Activated T-helper 1 cell treated with anti-CD3 and anti-CD28 coated beads, Interleukin-12 subunit alpha, Interleukin-12 subunit beta, Interleukin-2, Interleukin-4 antibody, amounts not matched to agents 30 ng/mL and 10 ng/mL and 1 ng/mL, durations not matched to agents 14 hours and 24 hours and 36 hours (primary cell): ENCODE measurements at places on chromosomes 16 and 17.

DNA sequence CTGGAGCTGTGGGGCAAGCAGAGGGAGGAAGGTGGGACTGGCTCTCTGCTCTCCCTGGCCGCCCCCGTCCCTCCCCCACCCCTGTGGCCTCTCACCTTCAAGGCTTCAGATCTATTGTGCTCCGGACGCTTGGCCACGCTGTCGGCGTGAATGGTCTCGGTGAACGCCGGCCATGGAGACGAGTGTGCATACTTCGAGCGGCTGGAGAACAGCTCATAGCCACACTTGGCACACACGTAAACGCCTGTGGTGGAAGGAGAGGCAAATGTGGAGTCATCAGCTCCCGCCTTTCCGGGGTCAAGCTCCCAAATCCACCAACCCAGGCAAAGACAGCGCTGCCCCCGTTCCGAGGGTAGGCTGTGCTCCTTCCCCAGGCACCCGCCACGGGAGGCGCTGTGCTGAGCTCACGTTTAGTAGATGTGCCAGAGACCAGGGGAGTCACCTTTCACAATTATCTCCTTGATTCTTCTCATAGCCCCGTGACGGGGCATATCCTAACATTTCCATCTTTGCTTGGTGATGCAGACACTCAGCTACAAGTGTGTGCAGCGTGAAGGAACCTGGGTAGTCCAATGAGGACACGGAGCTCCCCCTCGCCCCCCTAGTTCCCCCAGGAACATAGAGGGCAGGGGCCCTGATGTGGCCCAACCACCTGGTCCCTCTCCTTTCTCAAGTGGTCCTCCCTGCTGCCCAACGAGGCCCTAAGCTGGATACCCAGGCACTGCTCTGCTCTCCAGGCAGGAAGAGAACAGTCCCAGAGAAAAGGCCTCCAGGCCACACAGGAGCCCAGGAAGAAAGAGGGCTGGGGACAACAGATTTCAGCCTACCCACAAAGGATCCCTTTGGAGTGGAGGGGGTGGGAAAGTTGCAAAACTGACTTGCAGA, 1.6 kb downstream of the MSRB1 start:
- DNase-seq, result no peak

GRCh38 chr17:49093131-49093530, 39.4 kb upstream of the B4GALNT2 start:
- no peak for DNase-seq

DNA sequence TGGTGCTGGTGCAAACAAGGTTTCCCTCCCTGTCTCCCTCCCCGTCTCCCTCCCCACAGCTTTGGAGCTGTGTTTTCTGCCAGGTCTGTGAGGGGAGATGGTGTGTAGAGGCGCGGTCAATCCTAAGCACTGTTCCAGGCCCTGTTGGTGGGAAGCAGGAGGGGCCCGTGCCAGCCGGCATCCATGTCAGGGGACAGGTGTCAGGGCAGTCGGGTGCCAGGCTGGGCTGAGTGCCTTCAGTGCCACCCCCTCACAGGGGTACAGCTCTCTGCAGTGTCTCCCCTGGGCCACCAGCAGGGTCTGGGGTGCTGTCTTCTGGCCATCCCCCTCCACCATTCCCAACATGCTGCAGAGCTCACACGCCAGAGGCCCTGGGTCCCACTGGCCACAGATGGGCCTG, 73.6 kb downstream of the KLHDC4 start:
- DNase-seq, result no peak

- DNase-seq, result no peak
These were observed 198.4 kb downstream of the CYB561 start for GRCh38 chr17:63247706-63248105.

DNA sequence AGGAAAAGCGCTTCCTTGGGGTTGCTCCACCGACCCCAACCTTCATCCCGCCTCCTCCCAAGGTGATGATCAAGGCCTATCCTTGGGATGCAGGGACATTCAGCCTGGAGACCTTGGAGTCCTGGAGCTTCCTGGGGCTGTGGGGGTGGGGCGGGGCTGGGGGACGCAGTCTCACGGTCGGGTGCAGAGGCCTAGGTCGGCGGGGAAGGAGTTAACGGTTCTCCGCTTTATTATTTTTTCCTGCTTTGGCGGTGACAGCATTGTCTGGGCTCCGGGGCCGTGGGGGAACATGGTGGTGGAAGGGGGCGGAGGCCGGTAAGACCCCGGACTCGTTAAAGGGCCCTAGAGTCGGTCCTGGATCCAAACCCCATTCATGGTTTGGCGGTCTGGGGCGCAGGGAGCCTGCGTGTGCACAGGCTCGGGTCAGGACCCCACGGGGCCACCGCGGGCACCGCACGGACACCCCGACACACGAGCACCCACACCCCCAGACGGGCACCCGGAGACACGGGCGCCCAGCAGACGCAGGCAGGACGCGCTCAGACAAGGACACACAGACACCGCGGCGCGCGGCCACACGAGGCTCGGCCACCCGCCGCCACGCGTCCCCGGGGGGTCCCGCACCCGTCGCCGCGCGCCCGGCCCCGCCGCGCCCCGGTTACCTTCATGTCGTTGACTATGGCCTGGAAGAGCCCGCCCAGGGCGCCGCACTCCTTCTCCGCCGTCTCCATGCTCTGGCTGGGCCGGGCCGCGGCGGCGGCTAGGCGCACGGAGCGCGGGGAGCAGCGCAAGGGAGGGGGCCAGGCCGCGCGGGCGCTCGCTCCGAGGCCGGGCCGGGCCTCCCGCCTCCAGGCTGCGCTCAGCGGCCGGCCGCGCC, 554 bp downstream of the MTSS2 start:
- DNase-seq, result no peak

- peak; percentile 71 for DNase-seq
These were observed 3.7 kb downstream of the NOL3 start for GRCh38 chr16:67173808-67174705.
